Spinal cord (tissue), 10 donors: ENCODE measurements at places on chromosomes 2 and 18. TPM values are rescaled to one million over a fixed set of nuclear protein-coding genes. Genes with fewer than 3 reads are reported as not detected.

SKOR2 gene
- 0.55 TPM for total RNA-seq

DHRS9 gene
- total RNA-seq = 2.5 TPM

KLHL14 gene
- 10.3 TPM for total RNA-seq

DNA sequence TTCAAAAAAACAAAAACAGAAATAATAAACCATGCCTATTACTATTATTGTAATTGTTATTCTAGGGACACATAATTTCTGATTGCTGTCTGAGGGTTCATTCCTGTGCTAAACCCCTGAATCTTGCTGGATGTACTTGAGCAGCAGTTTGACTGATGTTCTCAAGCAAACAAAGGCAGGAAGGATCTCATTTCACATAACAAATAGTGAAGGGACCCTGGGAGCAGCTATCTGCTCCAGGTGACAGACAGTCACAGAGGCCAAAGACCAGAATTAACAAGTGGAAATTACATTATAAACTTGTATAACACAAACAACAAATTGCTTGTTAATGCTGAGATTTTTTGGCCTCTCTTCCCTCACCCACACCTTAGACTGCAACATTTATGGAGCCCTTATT is 284.2 kb downstream of the THSD7B start:
- no peak for DNase-seq

DNA sequence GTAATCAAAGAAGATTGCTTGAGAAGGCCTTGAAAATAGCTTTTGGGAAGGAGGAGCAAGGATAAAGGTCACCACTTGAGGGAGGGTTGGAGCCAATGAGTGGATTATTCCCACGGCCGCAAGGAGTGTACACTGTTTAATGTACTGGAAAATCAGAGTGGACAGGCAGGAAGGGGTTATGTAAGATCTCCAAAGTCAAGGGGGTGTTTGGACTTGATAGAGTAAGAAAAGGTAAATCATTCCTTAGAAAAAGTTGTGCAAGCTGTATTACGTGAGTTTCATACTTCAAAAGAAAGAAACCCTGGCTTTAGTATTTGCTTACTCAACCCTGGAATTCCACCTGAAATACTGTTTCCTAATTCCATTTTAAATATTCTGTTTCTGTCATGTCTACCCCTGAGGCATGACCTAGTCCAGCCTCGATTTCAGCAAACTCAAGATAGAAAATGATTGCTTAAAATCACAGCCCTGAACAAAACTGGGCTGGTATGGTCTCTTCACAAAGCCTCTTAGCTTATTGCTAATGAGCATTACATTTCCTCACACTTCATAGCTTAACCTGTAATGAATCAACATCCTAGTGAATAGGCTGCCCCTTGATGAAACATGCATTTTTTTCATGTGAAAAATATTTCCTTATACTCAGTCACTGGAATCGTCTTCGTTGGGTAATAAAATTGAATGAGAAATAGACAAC is 1.1 kb downstream of the MREG start:
- DNase-seq = peak; percentile 12

- no peak for DNase-seq
These were observed 962.3 kb upstream of the NRXN1 start for GRCh38 chr2:51994123-51994763.

DNA sequence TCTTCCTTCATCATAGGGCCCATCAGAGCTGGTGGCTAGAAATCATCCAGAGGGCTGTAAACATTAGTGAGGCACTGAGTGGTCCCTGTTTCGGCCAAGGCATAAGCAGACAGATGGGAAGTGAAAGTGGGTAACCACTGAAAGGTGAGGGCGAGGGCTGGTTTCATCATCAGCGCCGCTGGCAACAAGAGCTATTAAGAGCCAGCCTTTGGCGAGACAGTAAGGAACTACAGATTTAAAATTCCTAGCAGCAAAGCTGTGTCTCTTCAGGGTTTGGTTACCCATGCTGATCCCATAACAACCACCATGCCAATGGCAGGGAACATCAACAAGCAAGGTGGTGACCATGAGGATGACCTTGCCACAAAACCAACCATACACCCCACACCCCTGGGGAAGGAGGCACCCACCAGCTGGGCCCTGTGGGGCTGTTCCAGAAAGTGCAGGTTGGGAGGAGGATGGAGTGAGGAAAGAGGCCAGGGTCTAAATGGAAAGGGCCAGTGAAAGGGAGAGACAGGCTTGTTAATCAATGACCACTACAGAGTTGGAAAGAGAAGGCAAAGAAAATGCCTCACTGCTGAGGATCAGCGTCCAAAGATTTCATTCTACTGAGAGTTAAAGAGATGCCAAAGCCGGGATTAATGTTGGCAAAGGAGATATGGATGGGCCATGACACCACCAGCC is 9.0 kb upstream of the SLC20A1 start:
- no peak for DNase-seq

DNA sequence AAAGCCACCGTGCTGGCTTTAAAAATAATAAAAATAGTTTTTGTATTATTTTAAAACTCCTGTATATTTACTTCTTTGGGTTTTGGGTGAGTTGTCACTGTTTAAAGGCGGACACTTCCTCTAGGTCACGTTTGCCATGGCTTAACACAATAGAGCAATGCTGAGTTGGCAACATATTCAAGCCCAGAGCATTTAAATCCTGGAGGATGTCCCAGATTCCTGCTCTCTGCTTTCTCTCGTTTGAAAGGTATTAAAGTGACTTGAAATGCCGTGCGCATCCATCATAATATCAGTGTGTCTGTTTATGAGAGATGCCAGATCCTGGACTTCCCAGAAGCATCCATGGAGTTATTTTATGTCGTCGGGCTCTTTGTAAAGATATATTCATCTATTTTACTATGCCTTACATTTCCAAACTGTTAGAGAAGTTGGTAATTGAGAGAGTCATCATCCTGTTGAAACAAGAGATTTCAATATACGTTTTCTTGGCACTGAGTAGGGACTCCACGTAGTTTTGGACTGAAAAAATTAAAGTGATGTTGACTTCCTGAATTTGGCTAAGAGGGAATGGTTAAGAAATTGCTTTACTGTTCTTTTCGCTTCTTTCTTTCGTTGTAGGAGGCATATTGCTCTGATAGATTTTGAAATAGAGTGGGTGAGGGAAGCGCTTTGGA is 150.6 kb downstream of the ZNF236 start:
- peak; percentile 46 for DNase-seq

DNA sequence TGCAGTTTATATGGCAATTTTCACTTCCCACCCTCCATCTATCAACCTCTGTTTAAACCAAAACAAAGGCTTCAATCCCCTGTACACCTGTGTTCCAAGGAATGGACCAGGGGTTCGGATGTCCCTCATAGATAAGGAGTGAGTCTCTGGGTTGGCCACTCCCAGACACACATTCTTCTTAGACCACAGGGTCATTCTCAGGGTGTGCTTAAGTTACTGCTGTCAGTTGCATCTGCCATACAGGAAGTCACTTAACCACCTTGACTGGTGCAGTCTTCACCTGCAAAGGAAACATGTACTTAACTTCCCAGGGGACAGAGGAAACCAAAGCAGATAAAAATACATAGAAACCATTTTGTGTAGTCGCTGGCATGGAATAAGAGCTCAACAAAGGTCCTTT is 151.0 kb upstream of the NDUFV2 start:
- no peak for DNase-seq

DNA sequence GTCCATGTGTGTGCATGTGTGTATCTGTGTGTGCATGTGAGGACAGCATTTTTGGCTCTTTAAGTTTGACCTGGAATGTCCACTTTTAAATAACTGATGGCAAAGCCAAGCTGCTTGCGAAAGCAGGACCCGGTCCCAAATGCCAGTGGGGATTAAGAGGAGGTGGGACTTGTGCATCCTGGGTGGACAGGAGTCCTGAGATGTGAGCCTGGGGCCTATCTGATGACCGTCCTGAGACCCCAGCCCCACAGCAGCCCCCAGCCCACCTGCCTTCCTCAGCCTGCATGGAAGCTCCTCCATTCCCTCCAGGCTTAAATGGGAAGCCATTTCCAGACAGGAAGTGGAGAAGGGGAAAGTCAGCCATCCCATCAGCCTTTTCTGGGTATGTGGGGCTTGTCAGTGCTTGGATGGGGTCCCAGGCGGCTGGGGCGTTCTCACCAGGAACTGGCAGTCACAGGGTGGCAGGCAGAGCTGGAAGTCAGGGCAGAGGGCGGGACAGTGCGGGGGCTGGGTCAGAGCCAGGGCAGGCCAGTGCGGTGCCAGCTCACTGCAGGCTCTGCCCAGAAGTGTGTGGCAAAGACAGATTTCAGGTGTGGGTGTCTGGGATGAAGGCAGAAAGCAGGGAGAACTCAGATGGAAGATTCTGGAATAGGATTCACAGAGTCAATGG is 117.8 kb downstream of the ACKR3 start:
- no peak for DNase-seq

DNA sequence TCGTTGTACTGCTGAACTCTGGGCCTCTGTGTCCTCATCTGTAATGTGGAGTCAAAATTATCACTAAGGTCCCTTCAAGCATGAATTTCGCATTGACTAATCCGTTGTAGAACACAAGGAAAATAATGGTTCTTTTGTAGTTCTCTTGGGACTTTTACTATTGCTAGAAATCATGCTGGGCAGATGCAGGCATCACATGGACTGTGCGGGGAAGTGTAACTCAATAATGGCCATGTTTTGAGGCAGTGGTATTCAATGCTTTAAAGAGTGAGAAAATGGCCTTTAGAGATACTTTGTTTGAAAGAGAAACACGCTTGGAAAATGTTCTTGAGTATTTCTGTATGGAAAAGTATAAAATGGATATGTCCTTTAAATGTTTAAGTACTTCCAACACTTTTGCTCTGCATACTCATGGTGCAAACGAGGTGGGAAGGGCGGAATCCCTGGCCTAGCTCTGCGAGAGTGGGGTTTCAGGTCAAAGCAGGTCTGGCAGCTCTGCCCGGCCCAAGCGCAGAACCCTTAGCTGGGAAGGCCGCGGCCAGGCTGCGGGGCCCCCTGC is 117.3 kb upstream of the MSTN start:
- peak; percentile 46 for DNase-seq

- no peak for DNase-seq
These were observed 133.6 kb upstream of the XPO1 start for GRCh38 chr2:61671561-61672315.
